ENCODE measurements at places on chromosomes 7 and 10.

DNA sequence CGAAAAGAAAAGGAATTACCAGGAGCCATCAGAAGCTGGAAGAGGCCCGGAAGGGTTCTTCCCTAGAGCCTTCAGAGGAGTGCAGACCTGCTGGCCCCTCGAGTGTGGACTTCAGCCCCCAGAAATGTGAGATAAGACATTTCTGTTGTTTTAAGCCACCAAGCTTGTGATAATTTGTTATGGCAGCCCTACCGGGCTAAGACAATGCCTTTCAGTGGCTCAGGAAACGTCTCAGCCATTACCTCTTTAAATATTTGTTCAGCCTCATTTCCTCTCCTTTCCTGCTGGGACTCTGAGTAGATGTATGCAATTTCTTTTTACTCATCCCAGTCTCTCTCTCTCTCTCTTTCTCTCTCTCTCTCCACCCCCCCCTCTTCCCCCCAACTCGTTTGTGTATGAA lies 174.7 kb upstream of the GRB10 start:
- no peak for DNase-seq

DNA sequence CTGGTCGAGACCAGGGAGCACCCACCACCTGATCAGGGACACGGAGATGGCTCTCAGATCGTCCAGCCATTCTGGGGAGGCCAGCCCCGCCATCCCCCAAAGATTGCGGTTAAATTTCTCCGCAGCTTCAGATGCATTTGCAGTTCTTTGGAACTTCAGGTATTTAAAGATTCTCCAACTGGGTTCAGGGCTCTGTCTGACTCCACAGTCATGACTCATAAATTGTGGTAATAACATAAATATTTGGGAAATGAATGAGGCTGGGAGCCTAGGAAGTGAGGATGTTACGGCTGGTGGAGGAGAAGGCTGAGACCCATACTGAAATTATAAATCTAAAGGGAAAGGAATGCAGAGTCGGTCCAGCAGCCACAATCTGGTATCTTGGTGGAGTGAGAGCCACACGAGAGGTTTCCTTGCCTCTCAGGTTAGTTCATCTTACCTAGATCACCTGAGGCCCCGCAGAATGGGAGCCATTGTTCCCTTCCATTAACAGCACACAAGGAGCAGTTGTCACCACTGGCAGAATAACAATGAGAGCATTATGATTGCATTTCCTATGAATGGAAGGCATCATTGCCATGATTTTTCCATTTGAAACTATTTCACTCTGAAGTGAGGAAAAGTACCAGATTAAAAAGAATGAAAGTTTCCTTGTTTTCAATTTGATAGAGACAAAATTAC lies 26.7 kb upstream of the DNAJB6 start:
- no peak for DNase-seq

DNA sequence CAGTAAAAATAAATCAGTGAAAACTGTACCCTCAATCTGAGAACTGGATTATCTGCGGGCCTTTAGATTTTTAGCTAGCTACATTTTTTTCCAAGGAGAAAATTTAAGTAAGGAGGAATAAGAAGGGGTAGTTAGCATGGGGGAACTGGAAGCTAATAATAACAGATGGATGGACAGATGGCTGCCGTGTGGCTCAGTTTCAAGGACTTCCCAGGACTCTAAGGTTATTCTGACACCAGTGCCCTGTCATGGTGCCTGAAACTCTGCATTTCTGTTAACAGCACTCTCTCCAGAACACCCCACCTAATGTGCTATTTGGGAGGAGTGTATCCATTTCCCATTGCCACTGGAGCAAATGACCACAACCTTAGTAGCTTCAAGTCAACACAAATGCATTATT lies 75.7 kb upstream of the PDE1C start:
- DNase-seq, result no peak

DNA sequence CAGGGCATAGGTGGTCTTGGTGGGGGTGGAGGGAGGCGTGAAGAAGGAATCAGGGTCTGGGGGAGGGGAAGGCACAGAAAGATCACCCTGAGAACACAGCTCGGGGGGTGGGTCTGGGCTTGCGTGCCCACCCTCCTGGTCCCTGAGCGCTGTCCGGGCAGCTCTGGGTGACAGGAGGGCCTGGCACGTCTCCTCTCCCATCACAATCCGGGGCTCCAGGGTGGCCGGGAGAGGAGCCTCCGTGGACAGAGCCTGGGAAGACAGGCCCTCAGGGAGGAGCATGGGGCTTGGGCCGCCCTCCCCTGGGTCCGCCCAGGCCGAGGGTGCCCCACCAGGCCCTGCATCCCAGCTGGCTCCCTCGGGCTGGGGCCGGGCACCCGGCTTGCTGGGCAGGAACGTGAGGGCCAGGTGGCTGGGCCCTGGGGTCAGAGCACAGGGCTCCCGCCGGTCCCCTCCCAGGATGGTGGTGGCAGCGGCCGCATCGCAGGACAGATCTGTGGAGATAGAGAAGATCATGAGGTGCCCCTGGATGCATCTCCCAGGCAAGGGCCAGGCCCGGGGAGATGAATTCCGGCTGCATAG lies 3.1 kb downstream of the NACAD start:
- no peak for DNase-seq

- no peak for DNase-seq
These were observed 50.5 kb downstream of the EGFR start for GRCh38 chr7:55069271-55069792.

DNA sequence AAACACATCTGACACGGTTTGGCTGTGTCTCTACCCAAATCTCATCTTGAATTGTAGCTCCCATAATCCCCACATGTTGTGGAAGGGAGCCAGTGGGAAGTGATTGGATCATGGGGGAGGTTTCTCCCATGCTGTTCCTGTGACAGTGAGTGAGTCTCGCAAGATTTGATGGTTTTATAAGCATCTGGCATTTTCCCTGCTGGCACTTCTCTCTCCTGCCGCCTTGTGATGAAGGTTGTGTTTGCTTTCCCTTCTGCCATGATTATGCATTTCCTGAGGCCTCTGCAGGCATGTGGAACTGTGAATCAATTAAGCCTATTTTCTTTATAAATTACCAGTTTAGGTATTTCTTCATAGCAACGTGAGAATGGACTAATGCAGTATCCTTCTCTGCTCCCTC lies 5.9 kb upstream of the HTR5A start:
- no peak for DNase-seq

DNA sequence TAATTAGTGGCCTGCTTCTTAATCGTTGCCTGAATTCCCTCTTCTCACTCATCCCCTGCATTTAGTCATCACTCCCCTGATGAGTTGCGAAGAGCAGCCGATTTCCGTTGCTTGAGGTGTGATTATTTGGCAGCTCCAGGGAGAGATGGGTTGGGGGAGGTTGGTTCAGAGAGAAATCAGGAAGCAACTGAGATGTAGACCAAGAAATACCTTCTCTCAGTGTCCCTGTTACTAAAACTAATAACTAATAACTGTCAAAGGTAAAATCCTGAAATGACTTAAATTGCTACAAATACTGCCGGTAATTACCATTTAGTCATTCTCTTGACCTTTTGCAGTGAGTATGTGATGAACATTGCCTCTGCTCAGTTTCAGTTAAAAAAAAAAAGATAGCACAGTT lies 76.9 kb downstream of the ELMO1 start:
- DNase-seq, result no peak

- DNase-seq, result no peak
These were observed 10.7 kb downstream of the PTF1A start for GRCh38 chr10:23202779-23203178.

- peak; percentile 66 for DNase-seq
These were observed 239.2 kb downstream of the PARD3 start for GRCh38 chr10:34575882-34576281.

DNA sequence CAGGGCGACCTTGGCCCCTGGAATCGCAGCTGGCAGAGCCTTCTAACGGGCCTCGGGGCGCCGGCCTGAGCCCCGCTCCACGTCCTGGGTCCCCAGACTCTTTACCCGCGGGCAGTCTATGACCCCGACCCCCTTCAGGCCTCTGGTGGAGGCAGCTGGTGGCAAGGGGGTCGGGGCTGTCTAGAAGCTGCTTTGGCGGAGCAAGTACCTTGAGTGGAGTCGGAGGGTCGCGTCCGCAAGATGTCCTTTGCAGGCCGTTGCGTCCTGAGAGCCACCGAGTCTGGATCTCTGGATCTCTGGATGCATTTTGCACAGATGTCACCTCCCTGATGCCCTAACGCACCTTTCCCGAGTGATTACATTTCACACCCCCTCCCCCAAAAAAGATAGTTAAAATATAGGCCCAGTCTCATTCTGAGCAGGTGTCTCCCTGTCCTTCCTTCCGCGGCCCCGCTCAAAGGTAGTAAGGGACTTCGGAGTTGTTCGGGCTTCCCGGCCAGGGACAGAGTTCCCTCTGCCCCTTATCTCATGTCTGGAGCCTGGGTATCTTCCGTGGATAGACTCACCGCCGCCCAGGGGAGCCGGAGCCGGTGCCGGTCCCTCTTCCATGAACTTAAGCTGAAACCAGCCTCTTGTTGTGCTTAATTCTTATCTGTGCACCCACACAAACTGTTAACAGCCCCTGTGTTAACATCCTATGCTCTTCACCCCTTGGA lies 457 bp downstream of the ACADSB start:
- DNase-seq, result peak; percentile 21

DNA sequence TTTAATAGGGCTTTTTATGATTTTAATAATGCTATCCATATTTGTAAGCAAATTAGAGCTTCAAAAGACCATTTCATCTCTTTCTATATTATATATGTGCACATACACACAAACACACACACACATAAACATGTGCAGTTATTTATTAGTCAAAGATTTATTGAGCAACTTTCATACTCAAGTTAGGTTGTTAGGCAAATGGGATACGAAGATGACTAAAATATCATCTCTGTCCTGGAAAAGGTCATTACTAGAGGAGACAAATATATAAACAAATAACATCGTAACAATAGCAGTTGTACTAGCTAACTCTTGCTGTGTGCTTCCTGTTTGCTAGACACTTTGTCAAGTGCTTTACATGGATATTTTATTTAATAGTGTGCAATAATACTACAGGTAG lies 307.9 kb downstream of the SNX13 start:
- no peak for DNase-seq

- no peak for DNase-seq
These were observed 54.5 kb downstream of the COA1 start for GRCh38 chr7:43674559-43675436.

- DNase-seq, result no peak
These were observed 1077.3 kb downstream of the SORCS3 start for GRCh38 chr10:105718207-105718995.

DNA sequence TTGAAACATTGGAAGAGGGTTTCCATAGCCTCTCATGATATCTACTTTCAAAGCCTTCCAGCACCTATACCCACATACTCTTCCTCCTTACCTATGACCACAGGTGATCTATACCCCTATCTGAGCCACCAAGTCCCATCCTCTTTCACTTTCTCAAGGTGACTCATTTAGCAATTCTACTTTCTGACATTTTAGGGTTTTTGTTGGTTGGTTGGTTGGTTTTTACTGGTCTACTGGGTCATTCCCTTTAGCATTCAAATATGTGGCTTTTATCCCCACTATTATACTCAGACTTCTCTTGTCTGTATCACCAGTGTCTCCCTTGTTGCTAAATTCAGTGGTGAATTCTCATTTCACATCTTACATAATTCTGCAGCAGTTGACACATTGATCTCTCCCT lies 130.4 kb upstream of the STEAP4 start:
- DNase-seq, result no peak

DNA sequence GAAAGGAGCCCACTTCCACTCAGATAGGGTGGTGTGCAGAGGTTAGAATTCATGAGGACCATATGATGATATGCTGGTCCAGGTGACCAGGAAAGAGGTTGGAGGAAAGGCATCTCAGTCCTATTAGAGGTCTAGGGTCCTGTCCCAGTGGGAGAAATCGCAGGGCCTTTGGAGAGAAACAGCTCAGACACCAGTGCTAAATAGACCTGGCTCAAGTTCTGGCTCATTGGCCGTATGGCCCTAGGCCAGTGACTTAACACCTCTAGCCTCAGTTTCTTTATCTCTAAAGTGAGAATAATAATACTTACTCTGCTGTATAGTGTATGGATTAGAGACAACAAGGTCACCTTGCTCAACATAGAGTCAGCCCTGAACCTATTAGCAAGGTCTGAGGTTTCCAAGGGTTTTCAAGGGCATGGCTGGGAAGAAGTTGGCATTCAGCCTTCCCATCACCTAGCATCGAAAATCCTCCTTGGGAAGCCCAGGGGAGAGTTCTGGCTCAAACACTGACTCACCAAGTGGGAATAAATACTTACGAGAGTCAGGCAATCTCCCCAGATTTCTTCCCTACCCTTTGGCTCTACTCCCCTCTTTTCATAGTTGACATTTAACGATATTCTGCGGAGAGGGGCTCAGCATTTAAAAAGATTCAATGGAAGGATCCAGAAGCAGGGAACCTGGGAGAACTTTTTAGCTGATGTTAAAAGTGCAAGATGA lies 473.1 kb upstream of the PODXL start:
- DNase-seq, result peak; percentile 68

GRCh38 chr10:79444199-79445119 lies 965 bp downstream of the ZCCHC24 start:
- DNase-seq, result no peak

GRCh38 chr7:7897509-7897908 lies 71.1 kb upstream of the GLCCI1 start:
- DNase-seq, result no peak

GRCh38 chr10:51397695-51398094 lies 301.7 kb downstream of the CSTF2T start:
- no peak for DNase-seq

DNA sequence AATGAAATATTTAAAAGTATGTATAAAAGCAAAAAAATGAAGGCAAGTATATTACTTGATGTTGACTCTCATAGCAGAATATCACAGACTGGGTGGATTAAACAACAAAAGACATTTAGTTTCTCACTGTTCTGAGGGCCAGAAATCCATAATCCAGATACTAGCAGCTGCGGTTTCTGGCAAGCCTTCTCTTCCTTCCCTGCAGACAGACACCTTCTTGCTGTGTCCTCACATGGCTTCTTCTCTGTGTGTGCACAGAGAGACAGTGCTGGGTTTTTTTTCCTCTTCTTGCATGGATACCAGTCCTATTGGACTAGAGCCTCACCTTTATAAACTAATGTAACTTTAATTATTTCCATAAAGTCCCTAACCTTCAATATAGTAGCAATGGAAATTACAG lies 127.9 kb upstream of the AKR1E2 start:
- peak; percentile 17 for DNase-seq

DNA sequence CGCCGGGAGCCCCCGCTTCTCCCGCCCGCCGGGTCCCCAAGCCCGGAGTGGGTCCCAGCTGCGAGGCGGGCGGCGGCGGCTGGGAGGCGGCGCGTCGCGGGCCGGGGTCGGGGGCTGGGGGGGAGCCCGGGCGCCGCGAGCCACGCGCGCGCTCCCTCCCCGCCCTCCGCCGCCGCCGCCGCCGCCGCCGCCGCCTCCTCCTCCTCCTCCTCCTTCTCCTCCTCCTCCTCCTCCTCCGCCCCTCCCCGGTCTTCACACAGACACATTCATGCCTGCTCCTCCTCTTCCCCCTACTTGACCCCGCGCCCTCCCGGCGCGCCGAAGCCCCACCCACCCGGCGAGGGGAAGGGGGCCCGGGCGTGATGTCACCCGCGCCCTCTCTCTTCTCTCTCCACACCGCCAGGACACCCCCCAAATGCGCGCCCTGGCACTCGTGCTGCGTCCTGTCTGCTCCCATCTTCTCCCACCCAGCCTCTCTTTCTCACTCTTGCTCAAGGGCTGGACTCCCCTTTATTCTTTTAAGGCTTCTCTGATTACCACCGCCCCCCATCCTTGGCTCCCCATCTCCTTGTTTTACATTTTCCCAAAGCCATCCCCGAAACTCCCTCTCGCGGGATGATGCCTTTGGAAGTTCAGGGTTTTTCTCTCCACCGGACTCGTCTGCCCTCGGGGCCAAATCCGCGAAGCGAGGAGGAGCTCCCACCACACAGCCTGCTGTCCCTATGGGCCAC lies 967 bp upstream of the GLI3 start:
- DNase-seq, result no peak

- peak; percentile 58 for DNase-seq
These were observed 41.6 kb downstream of the NEBL start for GRCh38 chr10:20855398-20856038.
